ENCODE measurements at places on chromosomes 7 and 10.

GRCh38 chr10:128421371-128422160 is 295.3 kb upstream of the MKI67 start:
- DNase-seq: no peak

DNA sequence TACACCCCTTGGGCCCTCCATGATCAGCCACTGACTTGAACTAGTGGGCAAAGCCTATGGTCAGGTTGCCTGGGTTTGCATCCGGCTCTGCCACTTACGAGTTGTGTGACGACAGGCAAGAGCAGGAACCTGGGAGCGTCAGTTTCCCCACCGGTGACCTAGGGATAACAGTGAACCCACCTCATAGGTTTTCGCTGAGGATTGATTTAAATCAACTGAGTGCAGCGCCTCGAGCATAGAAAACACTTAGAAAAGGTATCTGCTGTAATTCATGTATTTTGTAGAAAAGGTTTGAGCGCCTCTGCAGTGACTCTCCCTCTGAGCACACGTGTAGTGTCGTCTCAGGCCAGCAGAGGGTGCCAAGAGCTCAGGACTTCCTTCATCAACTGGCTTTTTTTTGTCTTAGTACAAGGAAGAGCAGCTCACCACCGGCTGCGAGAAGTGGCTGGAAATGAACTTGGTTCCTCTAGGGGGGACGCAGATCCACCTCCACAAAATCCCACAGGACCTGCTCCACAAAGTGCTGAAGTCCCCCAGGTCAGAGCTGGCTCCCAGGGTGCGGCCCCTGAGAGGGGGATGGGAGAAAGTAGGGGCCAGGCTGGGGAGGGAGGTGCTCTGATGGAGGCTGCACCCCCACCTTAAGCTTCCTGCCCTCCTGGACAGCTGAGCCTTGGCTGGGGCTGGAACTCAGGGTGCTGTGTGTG is 27.7 kb downstream of the BTBD16 start:
- peak; percentile 77 for DNase-seq

GRCh38 chr10:20473023-20473760 is 423.9 kb downstream of the NEBL start:
- peak; percentile 66 for DNase-seq

DNA sequence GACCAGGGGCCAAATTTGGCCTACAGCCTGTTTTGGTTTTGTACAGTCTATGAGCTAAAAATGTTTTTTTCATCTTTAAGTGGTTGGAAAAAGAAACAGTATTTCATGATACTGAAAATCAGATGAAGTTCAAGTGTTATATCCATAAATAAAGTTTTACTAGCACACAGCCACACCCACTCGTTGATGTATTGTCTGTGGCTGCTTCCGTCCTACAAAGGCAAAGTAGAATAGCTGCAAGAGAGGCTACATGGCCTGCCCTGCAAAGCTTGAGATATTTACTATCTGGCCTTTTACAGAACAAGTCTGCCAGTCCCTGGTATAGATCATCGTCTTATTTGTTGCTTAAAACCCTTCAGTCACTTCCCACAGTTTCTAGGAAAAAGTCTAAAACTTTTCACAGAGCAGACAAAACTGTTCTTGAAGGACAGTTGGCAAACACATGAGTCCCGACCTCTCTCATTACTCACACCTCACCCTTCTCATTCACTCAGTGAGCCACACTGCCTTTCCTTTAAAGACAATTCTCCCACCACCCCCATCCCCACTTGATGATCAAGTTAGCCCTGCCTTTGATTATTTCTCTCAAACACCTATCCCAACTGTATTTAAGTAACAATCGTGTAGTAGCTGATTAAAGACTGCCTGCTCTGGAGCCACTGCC is 9.9 kb downstream of the RHEB start:
- DNase-seq: no peak

DNA sequence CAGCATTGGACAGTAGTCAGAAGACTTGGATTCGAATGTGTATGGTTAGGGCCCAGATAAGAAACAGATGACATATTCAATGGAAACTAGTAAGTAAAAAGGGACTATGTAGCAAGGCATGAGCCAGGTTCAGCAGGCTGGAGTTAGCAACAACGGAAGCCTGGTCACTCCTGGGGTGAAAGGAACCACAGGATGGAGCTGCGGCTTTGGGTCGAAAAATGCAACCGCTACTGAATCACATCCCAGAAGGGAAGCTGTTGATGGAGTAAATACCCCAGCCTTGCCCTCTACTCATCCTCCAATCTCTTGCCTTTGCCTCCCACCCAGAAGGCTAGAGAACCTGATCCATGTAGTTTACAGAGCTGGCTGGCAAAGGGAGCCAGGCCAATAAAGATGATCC is 37.5 kb upstream of the EGR2 start:
- peak; percentile 47 for DNase-seq

DNA sequence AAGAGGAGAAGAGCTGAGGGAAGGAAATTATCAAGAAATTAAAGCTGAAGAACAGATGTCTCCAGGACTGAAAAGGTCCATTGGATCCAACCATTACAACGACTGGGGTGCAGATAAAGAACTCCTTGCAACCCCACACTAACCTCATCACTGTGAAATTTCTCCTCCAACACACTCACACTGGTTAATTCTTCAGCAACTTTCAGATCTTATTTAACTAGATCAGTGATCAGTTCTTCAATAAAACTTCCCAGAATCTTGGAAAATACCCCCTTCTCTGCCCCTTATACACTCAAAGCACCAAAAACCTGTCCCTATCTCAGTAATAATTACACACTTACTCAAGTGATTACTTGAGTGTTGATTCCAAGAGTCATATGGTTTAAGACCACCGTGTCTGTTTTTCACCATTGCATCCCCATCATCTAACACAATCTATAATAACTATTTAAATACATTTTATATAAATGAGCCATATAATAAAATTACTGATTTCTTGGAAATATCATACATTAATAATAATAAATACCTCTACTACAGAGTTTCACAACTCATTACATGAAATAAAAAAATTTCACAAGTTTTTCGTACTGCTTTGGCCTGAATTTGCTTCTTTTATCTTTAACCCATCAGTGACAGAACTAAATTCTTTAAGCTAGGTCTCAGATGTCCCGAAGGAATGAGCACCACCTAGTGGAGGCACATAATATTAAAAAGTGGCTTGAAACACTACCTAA is 123.7 kb downstream of the MPP7 start:
- peak; percentile 65 for DNase-seq

GRCh38 chr7:107355616-107356015 is 114.2 kb upstream of the GPR22 start:
- DNase-seq: peak; percentile 6

GRCh38 chr10:63236113-63236935 is 103.2 kb downstream of the NRBF2 start:
- DNase-seq: peak; percentile 94

DNA sequence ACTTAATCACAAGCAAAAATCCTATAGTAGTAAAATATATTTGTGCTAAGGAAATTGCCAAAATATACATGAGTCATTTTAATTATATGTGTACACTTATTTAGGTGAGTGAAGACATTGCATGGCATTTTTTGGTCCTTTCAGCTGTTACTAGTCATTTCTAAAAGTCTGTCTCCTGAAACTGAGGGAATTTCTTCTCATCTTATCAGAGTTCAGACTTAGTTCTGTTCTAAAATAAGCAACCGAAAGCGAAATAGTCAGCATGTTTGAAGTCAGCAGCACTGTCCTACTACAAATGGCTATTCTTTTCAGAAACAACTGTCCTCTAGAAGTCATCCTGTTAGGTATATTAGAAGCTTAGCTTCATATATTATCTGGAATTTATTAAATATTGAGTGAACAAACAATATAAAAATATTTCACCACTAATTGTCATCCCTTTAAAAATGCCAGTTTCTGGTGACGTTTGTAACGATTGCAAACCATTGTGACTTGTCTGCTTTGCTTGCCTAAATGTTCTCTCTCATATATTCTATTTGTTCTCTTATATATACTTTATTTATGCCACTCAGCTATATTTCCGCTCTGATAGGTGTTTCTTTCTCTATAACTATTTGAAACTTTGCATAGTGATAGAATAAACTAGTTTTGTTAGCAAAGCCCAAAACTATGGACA is 227.4 kb upstream of the KAT6B start:
- DNase-seq: peak; percentile 23

DNA sequence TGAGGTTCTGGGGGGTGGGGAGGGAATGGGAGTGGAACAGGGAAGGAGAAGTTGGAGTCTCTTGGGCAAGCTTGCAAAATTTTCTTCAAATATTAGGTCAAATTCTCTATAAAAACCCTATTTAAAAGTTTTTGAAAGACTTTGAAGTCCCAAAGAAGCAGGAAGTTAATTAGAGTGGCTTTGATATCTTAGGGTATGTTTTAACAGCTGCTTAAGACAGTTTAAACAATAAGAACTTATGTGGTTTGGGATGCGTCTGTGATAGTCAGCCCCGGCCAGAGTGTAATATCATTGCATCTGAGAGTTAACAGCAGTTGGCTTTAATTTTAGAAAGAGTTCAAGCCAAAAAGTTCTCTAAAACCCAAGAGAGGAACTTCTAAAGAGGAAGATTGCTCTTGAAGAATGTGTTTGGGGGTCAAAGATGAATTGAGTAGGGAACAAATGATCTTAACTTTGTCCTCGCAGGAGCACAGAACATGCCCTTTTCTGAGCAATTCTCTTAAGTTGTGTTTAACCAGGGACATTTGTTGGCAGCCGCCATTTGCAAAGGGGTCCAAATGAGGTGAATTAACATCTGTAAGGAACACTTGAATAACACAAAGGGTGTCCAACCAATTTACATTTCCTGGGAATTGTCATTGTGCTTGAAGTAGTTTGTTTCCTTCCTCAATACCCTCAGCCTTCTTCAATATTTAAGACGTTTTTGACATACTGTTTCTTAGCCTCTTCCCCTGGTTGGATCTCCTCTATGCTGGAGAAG is 182.4 kb downstream of the PTEN start:
- peak; percentile 15 for DNase-seq

DNA sequence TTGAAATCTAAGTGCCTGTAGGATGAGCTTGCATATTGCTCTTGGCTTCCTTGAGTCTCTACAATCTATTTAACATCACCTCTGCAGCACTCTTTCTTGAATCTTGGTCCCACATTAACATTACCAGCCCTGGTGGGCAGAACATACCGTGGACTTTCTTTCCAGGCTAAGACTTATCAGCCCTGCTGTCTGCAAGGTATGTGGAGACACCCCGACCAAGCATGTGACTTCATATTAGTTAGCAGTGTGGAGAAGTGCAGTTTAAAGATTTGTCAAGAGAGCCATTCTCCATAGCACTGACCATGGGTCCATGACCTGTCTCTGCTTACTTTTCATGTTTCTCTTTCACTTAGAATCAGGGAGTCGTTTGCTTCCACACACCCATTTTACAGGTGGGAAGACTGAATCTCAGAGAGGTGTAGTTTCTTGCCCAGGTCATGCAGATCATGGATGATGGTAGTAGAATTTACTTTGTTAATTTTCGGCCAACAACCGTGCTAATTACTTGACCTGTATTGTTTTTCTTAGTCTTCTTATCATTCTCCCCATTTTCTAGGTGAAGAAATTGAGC is 6.0 kb downstream of the CCNY start:
- DNase-seq: no peak

- no peak for DNase-seq
These were observed 32.6 kb upstream of the AFAP1L2 start for GRCh38 chr10:114436941-114437340.

GRCh38 chr10:84329986-84330651 is 1.7 kb downstream of the CCSER2 start:
- DNase-seq: no peak

GRCh38 chr10:21069929-21070700 is 173.0 kb upstream of the NEBL start:
- no peak for DNase-seq

GRCh38 chr7:117277576-117277975 is 45.3 kb downstream of the WNT2 start:
- DNase-seq: peak; percentile 15

DNA sequence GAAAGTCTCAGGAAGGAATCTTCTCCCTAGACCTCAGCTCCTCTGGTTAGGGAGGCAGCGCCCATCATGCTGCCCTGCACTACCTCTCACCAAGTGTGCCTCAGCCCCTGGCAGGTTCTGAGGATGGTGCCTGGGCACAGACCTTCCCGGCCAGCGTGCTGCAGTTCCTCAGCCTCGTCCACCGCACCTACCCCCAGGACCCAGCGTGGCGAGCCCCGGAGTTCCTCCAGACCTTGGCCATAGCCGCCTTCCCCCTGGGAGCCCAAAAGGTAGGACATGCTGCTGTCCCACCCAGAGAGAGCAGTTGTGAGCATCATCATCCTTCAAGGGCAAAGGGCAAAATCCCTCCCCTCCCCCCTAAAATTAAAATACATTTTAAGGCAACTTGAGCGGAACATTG is 122.5 kb downstream of the LRRC18 start:
- no peak for DNase-seq

- no peak for DNase-seq
These were observed 61.4 kb upstream of the USP6NL start for GRCh38 chr10:11672836-11673235.

DNA sequence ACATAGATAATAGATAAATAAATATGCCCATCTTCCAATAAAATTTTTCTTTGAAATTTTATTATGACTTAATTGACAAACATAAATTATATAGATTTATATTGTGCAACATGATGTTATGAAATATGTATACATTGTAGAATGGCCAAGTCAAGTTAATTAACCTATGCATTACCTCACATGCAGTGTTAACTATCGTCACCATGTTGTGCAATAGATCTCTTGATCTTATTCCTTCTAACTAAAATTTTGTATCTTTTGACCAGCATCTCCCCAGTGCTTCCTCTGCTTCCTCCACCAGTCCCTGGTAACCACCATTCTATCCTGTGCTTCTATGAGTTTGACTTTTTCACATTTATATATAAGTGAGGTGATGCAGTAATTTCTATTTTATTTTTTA is 259.6 kb downstream of the SUGCT start:
- DNase-seq: no peak

DNA sequence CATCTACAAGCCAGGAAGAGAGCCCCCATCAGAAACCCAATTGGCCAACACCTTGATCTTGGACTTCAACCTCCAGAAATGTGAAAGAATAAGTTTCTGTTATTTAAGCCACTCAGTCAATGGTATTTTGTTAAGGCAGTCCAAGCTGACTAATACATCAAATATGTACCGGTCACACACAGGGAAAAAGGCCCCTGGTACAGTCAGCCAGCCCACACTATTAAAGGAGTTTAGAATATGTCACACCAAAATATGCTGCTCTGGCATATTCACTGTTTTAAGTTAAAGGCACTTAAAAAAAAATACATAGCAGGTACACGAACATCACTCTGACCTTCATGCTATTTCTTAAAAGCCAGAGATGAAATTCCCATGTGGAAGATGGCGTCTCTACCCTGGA is 15.2 kb upstream of the CDCA7L start:
- peak; percentile 68 for DNase-seq

DNA sequence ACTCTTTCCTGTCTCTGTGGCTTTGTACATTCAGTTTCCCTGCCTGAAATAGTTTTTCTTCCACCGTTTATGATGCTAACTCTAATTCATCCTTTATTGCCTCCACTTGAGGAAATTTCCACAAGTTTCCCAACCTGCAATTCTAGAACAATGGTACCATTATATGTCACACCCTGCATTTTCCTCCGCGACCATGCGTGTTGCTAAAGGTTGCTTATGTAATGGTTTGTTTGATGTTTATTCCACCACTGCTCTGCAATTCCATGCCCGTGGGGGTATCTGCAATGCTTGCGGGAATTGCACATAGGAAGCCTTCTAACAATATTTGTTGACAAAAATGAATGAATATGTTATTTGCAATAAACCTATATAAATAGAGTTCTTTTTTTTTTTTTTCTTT is 69.5 kb upstream of the ST8SIA6 start:
- DNase-seq: no peak

GRCh38 chr10:70809726-70810125 is 6.0 kb upstream of the SGPL1 start:
- no peak for DNase-seq

- DNase-seq: no peak
These were observed 77.4 kb downstream of the ZEB1 start for GRCh38 chr10:31396376-31396775.
